ENCODE measurements at places on chromosomes 12 and 14.

GRCh38 chr12:106582249-106582591, 584 bp upstream of the RFX4 start:
- no peak for DNase-seq

- DNase-seq = no peak
These were observed 35.9 kb downstream of the TESC start for GRCh38 chr12:117063162-117063911.

- DNase-seq = no peak
These were observed 201.1 kb upstream of the TMEM260 start for GRCh38 chr14:56378475-56378877.

DNA sequence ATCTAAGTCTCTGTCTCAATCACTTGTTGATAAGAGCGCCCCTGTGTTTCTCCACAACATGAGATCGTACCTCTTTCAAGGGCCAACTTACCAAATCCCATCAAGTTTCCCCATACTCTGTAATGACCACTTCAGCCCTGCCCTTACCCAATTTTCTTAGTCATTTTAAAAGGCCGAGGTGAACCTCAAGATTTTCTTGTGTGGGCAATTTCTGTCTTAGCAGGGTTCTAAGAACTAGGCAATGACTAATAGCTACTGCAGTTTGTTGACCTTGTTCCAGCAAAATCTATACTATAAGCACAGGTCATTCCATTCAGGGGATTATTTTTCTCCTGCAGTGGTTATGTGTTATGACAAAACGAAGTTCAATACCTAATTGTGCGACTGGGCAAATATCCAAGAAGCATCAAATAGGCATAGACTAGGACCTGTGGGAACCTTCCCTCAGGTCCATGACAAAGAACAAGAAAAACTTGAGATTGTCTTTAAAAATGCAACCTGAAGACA, 359.8 kb downstream of the PCNX1 start:
- DNase-seq = no peak

- no peak for DNase-seq
These were observed 56.7 kb downstream of the FAM222A start for GRCh38 chr12:109770104-109770860.

DNA sequence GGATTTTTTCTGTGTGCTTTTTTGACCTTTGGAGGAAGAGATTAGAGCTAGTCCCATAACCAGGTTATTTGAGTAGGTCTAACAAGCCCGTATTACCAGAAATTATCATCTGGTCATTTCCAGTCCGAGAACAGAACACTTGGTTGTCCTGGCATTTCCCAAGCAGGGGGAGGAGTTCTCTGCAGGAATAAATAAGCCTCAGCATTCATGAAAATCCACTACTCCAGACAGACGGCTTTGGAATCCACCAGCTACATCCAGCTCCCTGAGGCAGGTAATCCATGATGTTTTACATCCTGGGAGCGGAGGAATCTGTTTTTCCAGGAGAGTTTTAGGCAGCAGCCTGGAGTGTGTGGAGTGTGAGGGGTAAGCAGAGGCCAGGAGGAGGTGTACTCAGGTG, at the start of gene SERPINA3:
SERPINA3 (plus strand) TSS at position 218 of the 400 bp plus-strand sequence. CDS start 2,051 bp downstream, outside the sequence.
- no peak for DNase-seq

- DNase-seq = no peak
These were observed 131.8 kb upstream of the C14orf180 start for GRCh38 chr14:104447750-104448149.

GRCh38 chr12:94678379-94678778, 28.0 kb upstream of the TMCC3 start:
- no peak for DNase-seq

GRCh38 chr14:86796221-86797074, 1196.5 kb downstream of the GALC start:
- DNase-seq = no peak

Measured in endothelial cell (in vitro differentiated cells).